ENCODE measurements at places on chromosomes 11 and 22.

DNA sequence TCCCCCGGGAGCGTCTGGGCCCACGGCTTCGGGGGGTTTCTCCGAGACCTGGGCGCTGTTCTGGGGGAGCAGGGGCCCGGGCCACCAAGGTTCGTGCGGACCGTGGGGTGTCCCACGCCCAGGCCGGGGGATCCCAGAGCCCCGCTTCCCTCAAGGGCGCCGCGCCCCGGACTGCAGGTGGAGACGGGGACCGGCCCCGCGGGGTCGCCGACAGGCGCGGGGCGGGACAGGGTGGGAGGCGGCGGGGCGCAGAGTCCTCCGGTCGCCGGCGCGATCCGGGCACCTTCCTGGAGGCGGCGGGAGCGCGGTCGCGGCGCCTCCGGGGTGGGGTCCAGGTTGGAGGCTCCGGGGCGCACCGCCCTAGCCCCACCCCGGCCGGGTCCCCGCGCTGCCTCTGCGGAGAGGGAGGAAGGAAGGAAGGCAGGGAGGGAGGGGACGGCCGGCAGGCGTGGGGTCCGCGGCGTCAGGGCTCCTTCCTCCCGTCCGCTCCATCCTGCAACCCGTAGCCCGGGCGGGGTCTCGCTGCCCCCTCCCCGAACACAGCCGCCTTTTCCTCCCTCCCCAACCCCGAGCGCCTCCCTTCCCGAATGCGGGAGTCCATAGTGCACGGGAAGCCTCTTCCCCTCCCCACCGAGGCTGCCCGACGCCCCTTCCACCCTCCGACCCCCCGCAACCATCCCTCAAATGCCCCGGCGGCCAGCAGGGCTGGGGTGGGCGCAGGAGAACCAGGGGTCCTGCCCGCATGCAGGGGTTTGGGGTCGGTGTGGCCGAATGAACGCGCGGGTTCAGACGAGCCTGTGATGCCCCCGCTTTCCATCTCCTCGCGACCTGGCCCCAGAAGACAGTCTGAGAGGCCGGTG, 4.3 kb upstream of the ZBED4 start:
- DNase-seq: no peak

DNA sequence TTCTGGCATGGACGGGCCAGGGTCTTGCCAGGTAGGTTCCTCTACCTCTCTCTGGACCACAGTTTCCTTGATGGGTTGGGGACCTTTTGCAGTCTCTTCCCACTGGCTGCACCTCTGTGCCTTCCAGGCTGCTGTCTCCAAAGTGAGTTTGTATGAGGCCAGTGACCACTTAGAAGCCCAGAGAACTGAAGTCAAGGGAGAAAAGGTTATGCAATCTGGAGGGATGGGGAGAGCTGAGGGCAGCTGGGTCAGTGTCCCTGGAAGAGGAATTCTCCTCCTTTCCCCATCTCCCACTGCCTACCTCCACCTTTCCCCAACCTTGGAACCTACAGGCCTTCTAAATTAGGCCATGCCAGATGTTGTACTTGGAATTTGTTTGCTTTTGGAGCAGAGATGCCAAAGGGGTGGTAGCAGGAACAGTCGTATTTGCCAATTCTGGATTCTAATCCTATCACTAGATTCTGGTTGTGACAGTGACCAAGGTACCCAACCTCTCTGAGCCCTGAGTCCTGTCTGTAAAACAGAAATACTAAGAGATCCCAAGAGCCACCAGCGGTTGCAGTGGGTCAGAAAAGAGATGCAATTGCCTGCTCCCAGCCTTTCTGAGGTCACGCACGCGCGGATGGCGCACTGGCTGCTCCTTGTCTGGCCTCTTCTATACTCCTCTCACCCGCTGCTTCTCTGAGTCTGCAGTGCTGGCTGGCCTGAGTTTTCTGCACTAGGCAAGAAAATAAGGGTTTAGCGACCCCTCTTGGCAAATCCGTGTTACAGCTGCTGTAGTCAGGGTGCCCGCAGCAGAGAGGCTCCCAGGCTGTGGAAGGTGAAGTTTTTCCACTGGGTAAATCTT, 10.7 kb upstream of the ACCSL start:
- peak; percentile 82 for DNase-seq

- no peak for DNase-seq
These were observed 11.2 kb downstream of the TSPO start for GRCh38 chr22:43162412-43163150.

GRCh38 chr11:7515447-7515886, 1.7 kb downstream of the PPFIBP2 start:
- no peak for DNase-seq

DNA sequence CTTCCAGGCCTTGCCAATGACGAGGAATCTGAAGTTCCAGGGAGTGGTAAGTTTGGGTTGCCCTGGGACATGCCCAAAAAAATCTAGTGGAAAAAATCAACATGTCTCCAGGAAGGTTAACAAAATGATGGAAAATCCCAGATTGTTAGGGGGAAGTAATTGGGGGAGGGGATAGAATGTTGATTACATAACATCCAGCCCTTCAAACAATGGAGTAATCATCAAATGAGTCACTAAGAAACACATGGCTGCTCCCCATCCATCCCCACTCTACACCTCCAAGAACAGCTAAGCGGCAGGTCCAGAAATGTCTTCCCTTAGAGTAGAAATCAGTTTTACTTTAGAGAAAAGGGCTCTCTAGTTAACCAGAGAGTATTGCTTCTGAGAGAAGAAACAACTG, 94.9 kb downstream of the ETS1 start:
- DNase-seq: no peak

DNA sequence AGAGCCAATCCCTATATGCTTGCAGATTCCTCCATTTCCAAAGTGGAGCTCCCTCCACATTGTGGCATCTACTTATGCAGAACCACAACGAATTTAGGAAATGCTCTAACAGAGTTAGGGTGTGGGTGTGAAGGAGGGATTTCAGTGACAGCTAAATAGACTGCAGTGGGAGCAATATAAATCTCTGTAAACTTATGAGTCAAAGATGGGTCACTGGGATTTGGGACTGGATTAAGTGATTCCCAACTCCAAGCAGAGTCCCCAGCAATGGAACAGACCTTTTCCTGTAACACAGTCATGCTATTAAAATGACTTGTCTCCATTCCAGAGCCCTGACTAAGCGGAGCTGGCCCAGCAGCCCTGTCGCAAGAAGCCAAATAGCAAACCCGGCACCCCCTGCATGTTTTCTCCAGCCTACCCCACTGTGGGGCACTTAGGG, 36.6 kb downstream of the RPL27A start:
- peak; percentile 63 for DNase-seq

GRCh38 chr11:96235751-96236150, 107.2 kb downstream of the MAML2 start:
- no peak for DNase-seq

DNA sequence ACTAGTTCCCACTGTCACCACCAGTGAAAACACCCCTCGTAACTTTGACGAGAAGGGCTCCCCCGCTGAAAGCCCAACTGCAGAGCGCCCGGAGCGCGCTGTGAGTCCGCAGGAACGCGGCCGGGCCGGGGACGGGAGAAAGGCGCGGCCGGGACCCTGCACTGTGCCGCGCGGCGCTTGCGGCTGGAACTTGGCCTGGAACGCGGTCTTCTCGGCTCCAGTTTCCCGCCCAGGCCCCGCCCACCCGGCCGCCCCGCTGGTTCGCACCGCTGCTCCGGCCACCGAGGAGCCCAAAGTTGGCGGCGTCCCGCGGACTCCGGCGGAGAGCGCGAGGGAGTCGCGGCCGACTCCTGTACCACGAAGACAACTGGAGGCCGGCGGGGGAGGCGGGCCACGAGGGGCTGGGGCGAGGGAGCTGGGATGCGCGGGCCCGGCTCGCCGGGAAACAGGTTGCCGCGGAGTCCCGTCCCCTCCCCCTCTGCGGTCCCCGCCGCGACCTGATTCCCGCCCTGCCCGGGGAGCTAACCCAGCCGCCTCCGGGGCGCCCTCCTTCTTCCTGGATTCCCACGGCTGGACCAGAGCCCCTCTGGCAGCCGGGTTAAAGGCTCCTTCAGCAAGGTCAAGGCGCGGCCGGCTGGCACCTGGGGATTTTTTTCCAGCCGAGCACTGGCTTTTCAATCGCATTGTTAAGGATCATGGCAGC, 3.4 kb downstream of the TENM4 start:
- DNase-seq: peak; percentile 84

DNA sequence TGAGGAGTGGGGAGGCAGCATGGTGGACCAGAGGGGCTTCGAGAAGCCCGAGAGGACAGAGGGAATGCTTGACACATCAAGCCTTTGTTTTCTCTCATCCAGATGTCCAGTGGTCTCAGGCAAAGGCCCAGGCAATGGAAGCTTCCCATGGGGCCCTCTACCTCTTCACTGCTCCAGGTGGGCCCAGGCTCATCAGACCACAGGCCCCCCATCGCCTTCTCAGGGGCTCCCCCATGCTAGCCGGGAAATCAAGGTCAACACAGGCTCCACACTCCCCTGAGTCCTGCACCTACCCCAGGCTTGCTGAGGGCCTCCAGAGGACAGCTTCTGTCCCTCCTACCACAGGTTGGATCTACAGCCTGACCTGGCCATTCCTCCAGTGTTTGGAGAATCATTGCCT, 157.5 kb downstream of the CHST1 start:
- no peak for DNase-seq

- DNase-seq: no peak
These were observed 721.2 kb downstream of the ETS1 start for GRCh38 chr11:127866109-127866508.

DNA sequence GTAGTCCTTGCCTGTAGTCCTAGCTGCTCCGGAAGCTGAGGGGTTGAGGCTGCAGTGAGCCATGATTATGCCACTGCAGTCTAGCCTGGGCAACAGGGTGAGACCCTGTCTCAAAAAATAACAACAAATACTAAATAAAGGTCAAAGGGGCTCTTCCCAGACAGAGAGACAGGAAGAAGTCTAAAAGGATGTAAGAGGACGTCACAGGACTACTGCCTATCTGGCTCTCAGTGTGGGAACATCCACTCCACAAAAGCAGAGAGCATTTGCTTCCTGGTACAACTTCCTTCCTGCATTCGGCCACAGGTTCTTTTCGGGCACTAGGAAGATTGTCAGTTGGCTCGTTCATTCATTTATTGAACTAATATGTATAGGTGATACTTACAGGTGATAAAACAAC, 110.6 kb downstream of the SGSM3 start:
- DNase-seq: no peak

GRCh38 chr22:26172389-26172990, 3.2 kb downstream of the SEZ6L start:
- DNase-seq: no peak

DNA sequence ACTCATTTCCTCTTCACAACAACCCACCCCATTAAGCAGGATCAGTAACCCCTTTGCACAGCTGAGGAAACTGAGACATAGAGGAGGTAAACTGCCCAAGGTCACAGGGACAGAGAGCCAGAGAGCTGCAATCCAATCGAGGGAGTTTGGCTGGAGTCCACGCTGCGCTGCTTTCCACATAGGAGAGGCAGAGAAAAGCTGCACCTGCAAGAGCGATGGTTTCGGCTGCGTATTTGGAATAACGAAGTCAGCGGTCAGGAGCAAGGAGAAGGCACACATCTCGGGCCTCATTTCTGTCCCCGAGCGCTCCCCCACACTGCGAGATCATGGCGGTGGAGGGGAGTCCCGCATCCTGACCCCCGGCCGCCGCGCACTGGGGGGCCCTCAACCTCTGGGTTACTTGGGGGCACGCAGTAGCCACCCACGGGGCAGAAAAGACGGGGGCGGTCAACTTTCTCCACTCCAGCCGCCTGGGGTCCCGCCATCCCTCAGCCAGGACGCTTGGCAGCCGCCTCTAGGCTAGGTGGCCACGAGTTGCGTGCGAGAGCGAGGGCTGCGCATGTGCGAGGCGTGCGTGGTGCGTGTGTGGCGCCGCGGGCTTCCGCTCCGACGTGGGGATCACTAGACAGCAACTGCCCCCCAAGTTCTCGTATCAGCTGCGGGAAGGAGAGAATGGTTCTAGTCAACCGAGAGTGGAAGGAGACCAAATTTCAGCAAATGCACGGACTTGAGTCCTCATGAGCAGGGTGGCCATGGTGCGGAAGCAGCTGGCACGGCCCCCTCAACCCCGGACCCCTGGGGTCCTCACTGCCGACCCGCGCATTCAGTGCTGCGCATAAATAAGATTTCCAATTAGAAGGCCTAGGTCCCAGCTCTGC, 42.3 kb upstream of the CLDN5 start:
- DNase-seq: no peak

DNA sequence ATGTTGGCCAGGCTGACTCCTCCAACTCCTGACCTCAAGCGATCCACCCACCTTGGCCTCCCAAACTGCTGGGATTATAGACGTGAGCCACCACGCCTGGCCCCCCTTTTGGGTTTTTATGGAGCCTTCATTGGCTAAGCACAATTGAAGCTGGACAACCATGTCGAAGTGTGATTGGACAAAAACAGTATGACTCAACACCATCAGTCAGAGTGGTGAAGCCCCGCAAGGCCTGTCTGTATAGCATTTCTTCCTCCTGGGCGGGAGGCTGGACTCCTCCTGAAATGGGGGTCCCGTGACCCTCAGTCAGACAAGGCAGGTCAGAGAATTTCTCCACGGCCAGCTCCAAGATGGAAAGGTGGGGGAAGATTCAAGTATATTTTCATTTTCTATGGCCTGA, 3.1 kb upstream of the PARVB start:
- DNase-seq: no peak

All from left hindlimb (tissue), 1 donor.